ENCODE measurements at places on chromosomes 3 and 15.

GRCh38 chr3:136730595-136731273 is 21.4 kb downstream of the STAG1 start:
- DNase-seq = no peak

DNA sequence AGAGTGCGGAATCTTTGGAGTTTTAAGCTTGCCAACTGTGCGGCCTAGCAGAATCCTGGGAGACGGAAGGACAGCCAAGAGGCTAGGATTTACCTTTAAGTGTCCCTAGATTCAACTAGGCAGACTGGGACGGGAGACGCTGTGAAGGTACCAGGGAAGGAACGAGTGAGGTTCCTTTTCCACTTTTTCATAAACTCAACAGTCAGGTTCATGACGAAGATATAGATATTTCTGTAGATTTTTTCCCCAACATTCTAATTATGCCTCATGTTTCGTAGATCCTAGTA is 564 bp upstream of the GABPB1 start:
- no peak for DNase-seq

GRCh38 chr3:114351123-114351821 is 57.4 kb downstream of the TIGIT start:
- no peak for DNase-seq

GRCh38 chr3:29576181-29576580 is 295.3 kb downstream of the RBMS3 start:
- no peak for DNase-seq

- no peak for DNase-seq
These were observed 114.8 kb upstream of the RARB start for GRCh38 chr3:25313286-25313685.

DNA sequence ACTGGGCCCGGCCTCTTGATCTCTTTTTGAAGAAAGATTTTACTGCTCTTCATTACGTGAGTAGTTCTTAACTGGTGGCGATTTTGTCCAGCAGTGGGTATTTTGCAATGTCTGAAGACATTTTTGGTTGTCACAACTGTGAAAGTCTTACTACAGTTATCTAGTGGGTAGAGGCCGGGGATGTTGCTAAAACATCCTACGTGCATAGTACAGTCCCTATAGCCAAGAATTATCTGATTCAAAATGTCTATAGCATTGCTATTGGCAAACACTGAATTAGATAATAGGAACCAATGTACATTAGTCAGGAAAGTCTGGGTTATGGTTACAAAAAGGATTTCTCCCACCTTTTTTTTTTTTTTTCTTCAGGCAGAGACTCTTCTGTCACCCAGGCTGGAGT is 38.1 kb downstream of the FOXL2 start:
- DNase-seq = no peak

GRCh38 chr3:181756645-181757297 is 45.0 kb downstream of the SOX2 start:
- DNase-seq = peak; percentile 60

GRCh38 chr3:54873059-54874010 is 54.5 kb downstream of the LRTM1 start:
- no peak for DNase-seq

- DNase-seq = no peak
These were observed 127.2 kb downstream of the SLCO3A1 start for GRCh38 chr15:91980502-91981267.

GRCh38 chr15:58228718-58229117 is 90.5 kb downstream of the AQP9 start:
- DNase-seq = no peak

GRCh38 chr15:31101262-31102038 is at the start of gene TRPM1:
Gene TRPM1 (minus strand): TSS chr15:31101725. CDS start chr15:31081355, 20,370 bp downstream.
- DNase-seq = peak; percentile 71

GRCh38 chr3:182259579-182259978 is 533.7 kb upstream of the ATP11B start:
- peak; percentile 59 for DNase-seq

DNA sequence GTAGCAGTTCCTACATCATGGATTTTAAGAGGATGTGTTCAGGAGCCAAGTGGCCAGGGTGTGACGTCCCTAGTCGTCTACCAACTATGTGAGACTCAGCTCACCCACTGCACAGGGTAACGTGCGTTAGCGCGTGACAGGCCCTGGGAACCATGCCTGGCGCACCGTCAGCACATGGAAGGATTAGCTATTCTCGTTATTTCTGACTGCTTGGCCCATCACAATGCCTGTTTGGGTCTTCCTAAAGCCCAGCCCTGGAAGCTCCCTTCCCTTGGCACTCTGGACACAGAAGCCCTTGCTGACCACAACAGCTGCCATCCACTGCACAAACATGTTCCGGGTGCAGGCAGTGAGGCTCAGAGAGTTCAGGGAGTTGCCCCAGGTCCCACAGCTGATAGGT is 91.0 kb upstream of the RPL32 start:
- DNase-seq = no peak

DNA sequence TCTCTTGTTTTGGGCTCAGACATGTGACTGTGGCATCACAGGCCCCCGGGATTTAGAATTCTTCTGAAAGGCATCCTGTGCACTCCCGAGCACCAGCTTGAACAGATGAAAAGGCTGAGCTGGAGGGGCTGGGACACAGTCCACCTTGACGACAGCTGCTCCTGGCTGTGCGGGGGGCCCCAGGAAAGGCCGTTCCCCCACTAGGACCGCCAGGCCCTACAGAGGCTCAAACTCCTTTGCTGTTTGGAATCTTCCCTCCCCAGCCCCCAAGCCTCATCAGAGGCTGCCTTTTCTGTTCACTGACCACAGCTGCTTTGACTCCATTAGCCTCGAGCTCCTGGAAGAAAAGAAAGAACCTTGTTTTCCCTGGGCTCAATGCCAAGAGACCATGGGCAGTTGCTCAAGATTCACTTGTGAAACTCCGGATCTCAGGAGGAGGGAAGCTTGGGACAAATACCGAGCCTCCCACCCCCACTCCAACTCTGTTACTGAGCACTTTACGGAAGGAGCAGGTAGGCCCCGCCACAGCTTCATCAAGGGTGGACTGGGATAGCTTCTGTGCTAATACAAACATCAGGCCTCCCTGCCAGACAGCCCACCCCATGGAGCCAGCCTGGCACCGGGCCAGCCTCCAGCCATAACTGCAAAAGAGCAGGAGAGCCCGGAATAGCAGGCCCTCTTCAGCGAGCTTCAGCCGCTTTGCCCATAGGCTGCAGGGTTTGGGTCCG is 15.7 kb downstream of the CIDEC start:
- peak; percentile 54 for DNase-seq

GRCh38 chr3:74535281-74535680 is 79.2 kb downstream of the CNTN3 start:
- DNase-seq = no peak

DNA sequence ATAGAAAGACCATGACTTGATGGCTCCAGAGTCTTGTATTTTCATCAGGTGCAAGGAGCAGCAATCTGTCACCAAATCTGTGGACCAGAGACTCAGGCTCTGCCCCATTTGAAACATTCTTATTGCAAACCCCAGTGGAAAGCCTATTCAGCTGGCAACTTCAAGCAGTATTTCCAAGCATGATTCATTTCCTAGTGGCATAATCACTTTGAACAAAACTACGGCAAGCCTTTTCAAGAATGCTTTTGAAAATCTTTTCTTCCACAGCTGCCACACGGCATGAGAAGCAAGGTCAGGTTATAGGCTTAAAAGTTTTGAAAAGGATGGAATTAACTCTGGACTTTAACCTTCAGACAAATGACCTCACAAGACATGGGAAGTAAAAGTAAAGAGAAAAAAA is 122.0 kb upstream of the BFSP2 start:
- DNase-seq = no peak
